Right ventricle myocardium superior (tissue), 1 donor: ENCODE measurements at places on chromosomes 7 and 10. TPM values are rescaled to one million over a fixed set of nuclear protein-coding genes. Genes with fewer than 3 reads are reported as not detected.

DNA sequence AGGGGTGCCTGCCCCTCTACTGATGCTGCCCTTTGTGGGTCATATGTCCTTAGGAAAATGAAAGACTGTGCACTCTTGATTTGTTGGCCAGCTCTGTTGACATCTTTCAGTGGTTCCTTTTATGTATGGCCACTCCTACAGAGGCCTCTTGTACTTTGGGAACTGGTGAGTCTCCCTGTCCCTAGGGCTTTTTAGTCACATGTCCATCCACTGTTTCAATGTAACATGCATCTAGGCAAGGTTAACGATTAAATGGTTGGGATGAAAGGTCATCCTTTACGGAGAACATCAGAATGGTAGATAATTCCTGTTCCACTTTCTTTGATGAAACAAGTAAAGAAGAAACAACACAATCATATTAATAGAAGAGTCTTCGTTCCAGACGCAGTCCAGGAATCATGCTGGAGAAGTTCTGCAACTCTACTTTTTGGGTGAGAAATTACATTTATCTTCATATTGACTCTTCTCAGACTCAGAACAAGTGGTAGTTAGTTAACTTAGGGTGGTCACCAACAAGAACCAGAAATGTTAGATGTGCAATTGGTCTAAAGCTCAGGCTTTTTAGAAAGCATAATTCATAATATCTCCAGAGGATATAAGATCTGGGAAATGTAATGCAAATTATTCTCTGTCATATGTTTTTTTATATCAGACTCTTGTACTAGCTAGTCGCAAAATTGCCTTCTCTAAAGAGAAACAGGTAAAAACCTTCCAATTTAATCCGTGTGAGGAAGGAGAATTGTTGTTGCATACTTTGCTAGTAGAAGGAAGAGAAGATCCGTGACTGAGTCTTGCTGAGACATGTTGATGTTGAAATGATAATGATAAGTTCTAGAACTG, at the start of gene ABCC2:
ABCC2 (plus strand) TSS at position 194 of the 840 bp plus-strand sequence; CDS start at position 399, 205 bp downstream.
- DNase-seq = no peak

DNA sequence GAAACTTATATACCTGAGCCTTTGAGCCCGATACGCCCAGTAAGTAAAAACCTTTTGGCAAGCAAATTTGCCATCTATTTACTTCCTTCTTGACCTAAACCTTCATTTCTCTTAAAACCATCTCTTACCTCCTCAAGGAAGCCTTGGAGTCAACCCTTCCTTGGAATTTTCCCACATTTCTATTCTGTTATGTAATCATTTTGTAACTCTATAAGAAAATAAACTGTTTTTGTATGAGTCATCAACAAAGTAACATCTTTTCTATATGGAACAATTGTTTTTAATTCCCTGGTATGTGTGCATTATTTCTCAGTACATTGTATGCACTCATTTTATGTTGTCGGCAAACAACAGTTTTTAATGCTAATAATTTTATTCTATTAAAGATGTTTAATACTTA, 162.0 kb downstream of the TEX36 start:
- DNase-seq = no peak

DNA sequence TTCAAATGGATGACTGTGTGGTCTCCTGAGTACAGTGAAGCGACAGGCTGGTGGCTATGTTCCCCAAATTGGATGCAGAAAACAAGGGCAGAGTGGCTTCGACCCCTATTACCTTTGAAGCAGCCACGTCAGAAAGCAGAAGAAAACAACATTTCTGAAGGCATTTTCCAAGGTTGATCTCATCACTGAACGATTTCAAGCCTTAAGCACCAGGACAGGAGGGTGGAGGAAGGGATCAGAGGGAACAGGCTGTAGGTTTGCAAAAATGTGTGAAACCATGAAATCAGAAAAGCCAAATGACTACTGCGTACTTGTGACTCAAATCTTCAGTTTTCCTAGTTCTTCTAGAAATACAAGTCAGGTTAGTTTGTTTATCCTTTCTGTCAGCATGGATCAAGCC, 181.0 kb upstream of the TMEM106B start:
- DNase-seq = no peak

GRCh38 chr7:111091593-111092358, 849 bp downstream of the LRRN3 start:
- DNase-seq = no peak

RSU1 gene
- 49.4 TPM for total RNA-seq

MDH2 gene
- total RNA-seq = 639 TPM
